Panc1 (cell line): ENCODE measurements at places on chromosomes 7 and 10.
A peak's percentile ranks its signal among the peaks of the same experiment; 100 is the strongest.

DNA sequence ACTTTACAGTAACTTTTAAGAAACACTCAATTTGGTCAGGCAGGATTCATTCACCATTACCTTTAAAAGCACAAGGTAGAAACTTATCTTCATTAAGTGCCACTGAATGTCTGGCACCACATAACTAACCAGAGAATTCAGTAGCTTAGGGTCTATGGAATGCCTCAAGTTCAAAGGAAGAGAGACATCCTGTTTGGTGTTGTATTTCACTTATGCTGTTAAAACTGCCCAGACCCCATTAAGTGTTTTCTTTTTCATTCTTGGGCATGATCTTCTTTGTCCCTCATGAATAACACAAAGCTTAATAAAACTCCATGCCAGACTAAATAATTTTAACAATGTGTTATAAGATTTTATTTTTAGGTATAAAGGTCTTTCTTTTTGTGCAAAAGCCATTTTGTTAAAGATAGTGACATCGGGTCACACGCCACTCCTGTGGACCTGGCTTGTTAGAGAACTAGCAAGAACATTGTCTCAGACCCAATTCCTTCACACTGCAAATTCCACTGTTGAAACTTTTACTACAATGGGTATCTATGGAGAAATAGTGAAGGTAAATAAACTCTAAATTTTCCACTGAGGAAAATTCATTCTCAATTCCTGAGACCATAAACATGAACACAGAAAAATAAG is 221.0 kb downstream of the TWIST1 start:
- no peaks in the 10 kb centered on the region for H3K27me3 ChIP-seq
- no peak overlapping the region for H3K4me3 ChIP-seq
- DNase-seq = no peak
- peaks cover 10% of the 10 kb centered on the region; the same call in 1 of the 2 replicates for H3K4me1 ChIP-seq
- no peaks in the 10 kb centered on the region for H3K36me3 ChIP-seq

GRCh38 chr10:30493609-30494530 is 59.9 kb downstream of the MAP3K8 start:
- no peak for DNase-seq
- no peak overlapping the region for H3K27ac ChIP-seq

- H3K27me3 ChIP-seq = no peaks in the 10 kb centered on the region
- H3K4me3 ChIP-seq = peak overlapping the region; percentile 87
- H3K36me3 ChIP-seq = peaks cover 7% of the 10 kb centered on the region; the same call in 1 of the 2 replicates
- DNase-seq = no peak
- H3K27ac ChIP-seq = peak overlapping the region; percentile 96
Observed at GRCh38 chr10:100996678-100997359, 2.8 kb upstream of the LZTS2 start.

DNA sequence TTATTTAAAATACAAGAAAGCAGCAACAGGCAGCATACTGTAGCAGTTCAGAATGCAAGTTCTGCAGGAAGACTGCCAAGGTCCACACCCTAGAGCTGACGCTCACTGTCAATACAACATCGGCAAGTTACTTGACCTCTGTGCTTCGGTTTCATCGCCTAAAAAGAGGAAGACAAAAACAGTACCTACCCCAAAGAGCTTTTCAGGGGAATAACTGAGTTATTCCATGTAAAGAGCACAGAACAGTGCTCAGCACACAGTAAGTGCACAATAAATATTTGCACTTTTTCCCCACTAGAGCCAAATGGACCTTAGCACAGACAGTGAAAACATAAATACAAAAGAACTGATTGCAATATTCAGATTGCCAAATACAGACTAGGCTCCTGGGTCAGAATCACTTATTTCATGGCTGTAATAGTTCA is 88.6 kb downstream of the USP6NL start:
- no peaks in the 10 kb centered on the region for H3K4me1 ChIP-seq
- H3K36me3 ChIP-seq = no peaks in the 10 kb centered on the region; the same call in 1 of the 2 replicates
- no peaks in the 10 kb centered on the region for H3K27me3 ChIP-seq

DNA sequence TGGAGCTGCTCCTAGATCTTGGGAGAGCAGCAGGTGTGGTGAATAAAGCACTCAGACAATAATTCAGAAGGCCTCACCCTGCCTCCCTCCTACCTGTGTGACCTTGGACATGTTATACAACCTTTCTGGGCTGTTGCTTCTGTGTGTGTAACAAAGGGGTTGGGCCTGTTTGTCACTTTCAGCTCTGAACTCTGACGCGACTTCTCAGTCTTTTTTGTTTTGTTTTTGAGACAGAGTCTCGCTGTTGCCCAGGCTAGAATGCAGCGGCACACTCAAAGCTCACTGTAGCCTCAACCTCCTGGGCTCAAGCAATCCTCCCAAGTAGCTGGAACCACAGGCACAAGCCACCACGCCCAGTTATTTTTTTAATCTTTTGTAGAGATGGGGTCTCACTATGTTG is 89.3 kb downstream of the DNMBP start:
- H3K4me1 ChIP-seq = peaks cover 32% of the 10 kb centered on the region
- no peak for DNase-seq
- H3K27me3 ChIP-seq = no peaks in the 10 kb centered on the region

DNA sequence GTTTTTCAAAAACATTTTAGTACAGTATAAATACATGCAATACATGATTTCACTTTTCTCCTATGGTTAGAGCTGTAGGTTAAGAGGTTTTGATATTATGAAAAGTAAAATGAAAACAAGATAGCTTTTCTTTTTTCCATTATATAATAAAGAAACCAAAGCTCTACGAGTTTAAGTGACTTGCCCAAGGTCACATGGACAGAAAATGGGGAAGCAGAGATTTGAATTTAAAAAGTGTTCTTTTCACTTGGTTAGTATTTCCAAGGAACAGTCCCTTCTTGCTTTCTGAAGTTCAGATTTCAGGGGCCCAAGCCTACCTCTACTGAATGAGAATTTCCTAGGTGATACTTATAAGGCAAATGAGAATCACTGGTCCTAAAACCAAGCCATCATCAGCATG is 13.2 kb upstream of the MAP3K8 start:
- no peak overlapping the region for H3K27ac ChIP-seq
- no peaks in the 10 kb centered on the region for H3K27me3 ChIP-seq
- no peaks in the 10 kb centered on the region for H3K36me3 ChIP-seq
- no peak overlapping the region for H3K4me3 ChIP-seq

DNA sequence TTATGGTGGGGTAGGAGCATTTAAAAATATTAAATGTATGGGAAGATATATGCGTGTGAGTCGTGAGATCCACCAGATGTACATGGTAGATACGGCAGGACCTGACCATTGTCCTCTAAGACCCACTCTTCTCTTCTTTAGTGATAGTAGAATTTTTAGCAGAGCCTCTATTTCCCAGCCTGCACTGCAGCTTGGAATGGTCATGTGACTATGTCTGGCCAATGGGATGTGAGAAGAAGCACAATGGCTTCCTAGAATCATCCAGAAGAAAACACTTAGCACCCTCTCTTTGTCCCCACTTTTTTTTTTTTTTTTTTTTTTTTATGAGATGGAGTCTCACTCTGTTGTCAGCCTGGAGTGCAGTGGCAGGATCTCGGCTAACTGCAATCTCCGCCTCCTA is 86.6 kb upstream of the CYTH3 start:
- no peaks in the 10 kb centered on the region for H3K27me3 ChIP-seq
- H3K4me3 ChIP-seq = no peak overlapping the region
- H3K27ac ChIP-seq = no peak overlapping the region
- no peaks in the 10 kb centered on the region for H3K4me1 ChIP-seq

GRCh38 chr10:95691281-95691680 is 2.4 kb downstream of the TCTN3 start:
- no peak for DNase-seq
- no peaks in the 10 kb centered on the region for H3K27me3 ChIP-seq
- H3K4me3 ChIP-seq = no peak overlapping the region
- H3K27ac ChIP-seq = no peak overlapping the region
- 0 out of 2 replicates have a peak, but pooled peaks cover 6% of the 10 kb centered on the region for H3K4me1 ChIP-seq
- peaks cover 11% of the 10 kb centered on the region for H3K36me3 ChIP-seq

DNA sequence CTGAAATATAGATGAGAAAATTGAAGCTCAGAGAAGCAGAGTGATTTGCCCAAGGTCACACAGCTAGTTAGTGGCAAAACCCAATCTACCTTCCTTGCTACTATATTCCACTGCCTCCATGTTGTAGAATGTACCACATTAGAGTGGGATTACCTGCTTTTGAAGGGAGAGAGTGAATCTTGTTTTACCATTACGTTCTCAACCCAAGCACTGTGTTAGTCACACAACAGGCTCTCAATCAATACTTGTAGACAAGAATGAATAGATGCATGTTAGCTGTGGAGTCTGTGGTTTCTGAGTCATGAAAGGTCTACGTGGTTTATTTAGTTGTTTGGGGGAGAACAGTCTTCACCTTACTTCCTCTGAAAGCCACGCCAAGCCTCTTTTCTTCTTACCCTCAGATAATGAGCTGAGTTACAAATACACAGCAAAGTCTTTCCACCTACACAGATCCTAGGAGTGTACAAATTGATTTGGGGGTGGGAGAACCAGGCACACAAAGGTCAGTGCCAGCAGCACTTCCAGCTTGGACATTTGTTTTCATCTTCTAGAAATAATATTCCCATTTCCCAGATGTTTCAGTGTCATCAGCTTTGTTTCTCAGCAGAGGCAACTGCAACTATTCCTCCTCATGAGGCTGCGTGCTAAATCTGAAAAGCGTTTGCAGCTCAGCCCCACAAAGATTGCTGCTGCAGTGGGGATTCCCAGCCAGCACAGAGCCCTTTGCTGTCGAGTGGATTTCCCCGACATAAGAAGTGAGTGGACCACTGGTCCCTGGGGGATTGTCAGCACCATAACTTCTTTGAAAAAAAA is 71.5 kb upstream of the ADO start:
- peak; percentile 13 for DNase-seq
- H3K4me1 ChIP-seq = no peaks in the 10 kb centered on the region
- no peak overlapping the region for H3K27ac ChIP-seq

GRCh38 chr10:75870039-75870645 is 438.7 kb downstream of the LRMDA start:
- no peak for DNase-seq
- H3K36me3 ChIP-seq = no peaks in the 10 kb centered on the region

GRCh38 chr7:132135746-132136385 is 440.4 kb downstream of the PLXNA4 start:
- no peak overlapping the region for H3K4me3 ChIP-seq
- H3K36me3 ChIP-seq = no peaks in the 10 kb centered on the region
- H3K4me1 ChIP-seq = no peaks in the 10 kb centered on the region

DNA sequence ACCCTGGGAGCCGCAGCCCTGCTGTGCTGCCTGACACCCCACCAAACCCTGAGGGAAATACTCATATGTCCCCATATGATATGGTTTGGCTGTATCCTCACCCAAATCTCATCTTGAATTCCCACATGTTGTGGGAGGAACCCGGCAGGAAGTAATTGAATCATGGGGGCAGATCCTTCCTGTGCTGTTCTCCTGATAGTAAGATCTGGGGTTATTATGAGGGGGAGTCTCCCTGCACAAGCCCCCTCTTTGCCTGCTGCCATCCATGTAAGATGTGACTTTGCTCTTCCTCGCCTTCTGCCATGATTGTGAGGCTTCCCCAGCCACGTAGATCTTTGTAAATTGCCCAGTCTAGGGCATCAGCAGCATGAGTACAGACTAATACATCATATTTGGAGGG is 68.7 kb downstream of the RGS10 start:
- H3K36me3 ChIP-seq = no peaks in the 10 kb centered on the region
- no peak overlapping the region for H3K27ac ChIP-seq
- H3K27me3 ChIP-seq = no peaks in the 10 kb centered on the region; the same call in 1 of the 2 replicates
- no peak for DNase-seq
- no peak overlapping the region for H3K4me3 ChIP-seq

GRCh38 chr10:116457488-116457887 is 29.8 kb downstream of the PNLIPRP3 start:
- H3K27me3 ChIP-seq = peaks cover 15% of the 10 kb centered on the region
- H3K27ac ChIP-seq = no peak overlapping the region
- H3K4me1 ChIP-seq = no peaks in the 10 kb centered on the region
- no peak for DNase-seq
- H3K36me3 ChIP-seq = no peaks in the 10 kb centered on the region

GRCh38 chr7:101113836-101114235 is 13.1 kb upstream of the SERPINE1 start:
- DNase-seq = no peak
- H3K36me3 ChIP-seq = no peaks in the 10 kb centered on the region
- no peak overlapping the region for H3K4me3 ChIP-seq
- H3K27ac ChIP-seq = peak overlapping the region; percentile 88

- H3K4me1 ChIP-seq = no peaks in the 10 kb centered on the region
- H3K27ac ChIP-seq = no peak overlapping the region
- no peaks in the 10 kb centered on the region for H3K27me3 ChIP-seq
- no peak for DNase-seq
- H3K36me3 ChIP-seq = no peaks in the 10 kb centered on the region
- no peak overlapping the region for H3K4me3 ChIP-seq
Observed at GRCh38 chr10:118153287-118153686, 106.5 kb upstream of the RAB11FIP2 start.

DNA sequence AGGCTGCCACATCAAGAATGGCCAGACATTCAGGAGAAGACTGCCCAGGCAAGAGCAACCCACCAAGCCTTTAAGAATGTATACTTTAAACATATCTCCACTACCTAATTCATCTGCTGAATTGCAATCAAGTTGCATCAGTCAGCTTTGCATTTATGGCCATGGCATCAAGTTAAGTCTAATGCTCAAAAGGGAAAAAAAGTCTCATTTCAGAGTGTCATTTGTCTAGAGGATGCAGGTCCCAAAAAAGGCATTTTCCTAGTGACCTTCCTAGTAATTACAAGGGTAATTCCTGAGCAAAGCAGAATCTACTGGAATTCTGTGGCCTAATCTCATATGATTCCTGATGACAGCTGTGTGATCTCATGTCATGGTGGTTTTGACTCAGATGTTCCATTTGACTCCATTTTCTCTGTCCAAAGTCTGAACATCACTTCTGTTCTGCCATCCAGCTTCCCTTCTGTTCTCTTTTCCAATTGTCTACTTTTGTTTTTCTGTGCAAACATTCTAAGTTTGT is 7.3 kb upstream of the CABCOCO1 start:
- no peaks in the 10 kb centered on the region for H3K4me1 ChIP-seq
- no peaks in the 10 kb centered on the region for H3K27me3 ChIP-seq
- peak overlapping the region; percentile 25; the same call in 1 of the 2 replicates for H3K27ac ChIP-seq

DNA sequence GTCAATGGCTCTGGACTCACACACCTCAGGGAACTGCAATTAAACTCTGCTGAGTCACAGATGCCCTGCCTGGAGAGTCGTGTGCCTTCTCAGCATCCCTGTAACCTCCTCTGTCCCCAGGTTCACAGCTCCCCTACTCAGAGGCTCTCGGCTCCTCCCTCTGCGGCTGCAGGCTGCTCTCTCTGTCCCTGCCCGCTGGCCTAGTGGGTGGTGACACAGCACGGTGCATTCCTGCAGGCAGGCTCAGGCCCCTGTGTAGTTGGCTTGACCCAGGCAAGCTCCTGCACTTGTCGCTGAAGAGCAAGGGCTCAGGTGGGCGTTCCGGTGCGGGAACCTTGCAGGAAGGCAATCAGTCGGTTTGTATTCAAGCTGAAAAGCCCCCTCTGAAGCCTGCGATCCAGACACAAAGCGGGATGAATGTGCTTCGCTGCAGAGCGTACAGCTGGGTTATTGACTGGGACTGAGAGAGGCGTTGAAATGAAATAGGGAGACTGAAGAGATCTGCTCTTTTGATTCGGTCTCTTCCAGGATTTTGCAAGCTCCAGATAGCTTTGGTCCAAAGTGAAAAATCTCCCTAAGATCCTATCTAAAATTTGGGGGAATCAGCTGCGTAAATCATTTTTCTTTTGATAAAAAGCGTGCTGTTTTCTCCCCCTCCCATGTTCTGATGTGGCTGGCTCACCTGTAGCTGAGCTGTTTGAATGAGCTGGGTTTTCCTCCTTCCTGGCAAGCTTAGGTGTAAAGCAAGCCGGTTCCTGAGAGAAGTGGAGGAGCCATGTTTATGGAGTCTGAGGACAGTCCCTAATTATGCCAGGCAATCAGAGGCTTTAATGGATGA is 208.7 kb upstream of the PHYHIPL start:
- H3K4me1 ChIP-seq = no peaks in the 10 kb centered on the region
- no peak for DNase-seq
- H3K4me3 ChIP-seq = no peak overlapping the region
- no peak overlapping the region for H3K27ac ChIP-seq
- no peaks in the 10 kb centered on the region for H3K36me3 ChIP-seq
